NAMALWA (cell line): ENCODE measurements at places on chromosomes 1 and 21.
A peak's percentile ranks its signal among the peaks of the same experiment; 100 is the strongest.

GRCh38 chr1:35717911-35718476, 690 bp downstream of the C1orf216 start:
- no peak for DNase-seq

GRCh38 chr1:151871284-151872030, 17.9 kb upstream of the THEM5 start:
- no peak for DNase-seq

DNA sequence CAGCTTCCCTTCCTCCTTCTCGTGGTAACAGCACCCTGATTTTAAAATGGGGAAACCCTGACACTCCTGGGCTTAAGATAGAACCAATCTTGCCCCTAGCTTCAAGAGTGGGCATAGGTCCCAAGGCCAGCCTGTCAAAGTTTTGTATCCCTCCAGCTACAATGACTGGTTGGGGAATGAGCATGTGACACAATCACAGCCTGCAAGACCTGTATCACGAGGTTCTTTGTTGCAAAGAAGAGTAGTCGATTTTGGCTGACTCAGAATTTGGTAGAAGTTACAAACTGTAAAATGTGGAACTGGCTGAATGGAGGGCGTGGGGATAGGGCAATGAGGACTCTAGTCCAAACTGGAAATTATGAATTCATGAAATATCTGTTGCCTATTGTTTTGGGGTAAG, 18.7 kb downstream of the CTSK start:
- DNase-seq, result no peak

DNA sequence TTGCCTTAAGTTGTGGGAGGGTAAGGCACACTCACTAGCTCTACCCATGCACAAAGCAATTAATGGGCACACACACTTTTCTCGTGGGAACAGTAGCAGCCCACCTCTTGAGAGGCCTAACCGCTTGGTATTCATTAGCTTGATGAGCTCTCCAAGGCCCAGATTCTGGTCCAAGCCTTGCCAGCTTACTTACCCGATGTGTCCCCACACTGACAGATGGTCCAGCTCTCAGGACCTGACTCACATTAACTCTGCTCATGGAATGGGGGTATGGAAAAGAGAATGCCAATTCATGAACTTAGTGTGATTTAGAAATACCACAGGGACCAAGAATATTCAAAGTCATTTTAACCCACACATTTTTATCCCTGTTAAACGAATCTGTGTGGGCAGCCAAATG, 106.8 kb upstream of the CACHD1 start:
- no peak for DNase-seq

DNA sequence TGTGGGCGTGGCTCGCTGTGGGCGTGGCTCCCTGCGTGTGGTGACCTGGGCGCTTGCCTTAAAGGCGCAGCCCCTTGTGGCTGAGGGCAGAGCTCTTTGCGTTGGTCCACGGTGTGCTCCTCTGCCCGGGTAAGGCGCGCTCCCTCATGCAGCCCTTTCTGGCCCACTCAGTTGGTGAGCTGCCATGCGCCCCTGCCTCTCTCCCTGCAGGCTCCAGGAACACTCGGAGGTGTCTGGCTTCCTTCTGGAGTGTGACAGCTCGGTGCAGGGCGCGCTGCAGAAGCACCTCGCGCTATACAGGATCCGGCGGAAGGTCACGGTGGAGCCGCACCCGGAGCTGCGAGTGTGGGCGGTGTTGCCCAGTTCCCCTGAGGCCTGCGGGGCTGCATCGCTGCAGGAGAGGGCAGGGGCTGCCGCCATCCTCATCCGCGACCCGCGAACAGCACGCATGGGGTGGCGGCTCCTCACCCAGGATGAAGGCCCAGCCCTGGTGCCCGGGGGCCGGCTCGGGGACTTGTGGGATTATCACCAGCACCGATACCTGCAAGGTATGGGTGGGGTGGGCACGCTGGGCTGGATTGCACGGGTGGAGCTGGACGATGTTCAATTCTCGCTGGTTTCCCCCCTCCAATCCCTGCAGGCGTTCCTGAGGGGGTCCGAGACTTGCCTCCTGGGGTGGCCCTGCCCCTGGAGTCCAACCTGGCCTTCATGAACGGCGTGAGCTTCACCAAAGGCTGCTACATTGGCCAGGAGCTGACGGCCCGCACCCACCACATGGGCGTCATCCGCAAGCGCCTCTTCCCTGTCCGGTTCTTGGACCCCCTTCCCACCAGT, 9.1 kb downstream of the IBA57 start:
- peak; percentile 76 for DNase-seq

- no peak for DNase-seq
Measured at GRCh38 chr1:207919523-207920170, 8.7 kb upstream of the CD34 start.
